ENCODE measurements at places on chromosomes 12 and 14.

DNA sequence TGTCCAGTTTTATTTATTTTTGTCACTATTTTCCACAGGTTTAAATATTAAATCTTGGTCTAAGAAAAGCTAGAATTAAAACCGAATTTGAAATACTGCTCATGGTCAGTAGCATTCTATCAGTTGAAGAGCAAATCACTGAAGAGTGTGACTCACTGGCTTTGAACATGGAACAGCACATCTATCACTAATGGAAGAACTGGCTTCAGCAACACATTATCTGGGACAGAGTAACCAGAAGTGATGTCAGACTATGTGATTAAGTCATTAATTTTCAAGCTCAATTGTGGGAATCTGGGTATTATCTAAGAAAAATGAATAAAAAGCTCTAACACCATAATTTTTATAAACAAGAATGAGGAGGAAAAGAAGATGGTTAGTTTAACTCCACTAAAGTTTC is 527.5 kb downstream of the TMTC2 start:
- no peak for DNase-seq

- DNase-seq = no peak
Observed at GRCh38 chr14:35281341-35281740, 10.8 kb upstream of the PSMA6 start.

DNA sequence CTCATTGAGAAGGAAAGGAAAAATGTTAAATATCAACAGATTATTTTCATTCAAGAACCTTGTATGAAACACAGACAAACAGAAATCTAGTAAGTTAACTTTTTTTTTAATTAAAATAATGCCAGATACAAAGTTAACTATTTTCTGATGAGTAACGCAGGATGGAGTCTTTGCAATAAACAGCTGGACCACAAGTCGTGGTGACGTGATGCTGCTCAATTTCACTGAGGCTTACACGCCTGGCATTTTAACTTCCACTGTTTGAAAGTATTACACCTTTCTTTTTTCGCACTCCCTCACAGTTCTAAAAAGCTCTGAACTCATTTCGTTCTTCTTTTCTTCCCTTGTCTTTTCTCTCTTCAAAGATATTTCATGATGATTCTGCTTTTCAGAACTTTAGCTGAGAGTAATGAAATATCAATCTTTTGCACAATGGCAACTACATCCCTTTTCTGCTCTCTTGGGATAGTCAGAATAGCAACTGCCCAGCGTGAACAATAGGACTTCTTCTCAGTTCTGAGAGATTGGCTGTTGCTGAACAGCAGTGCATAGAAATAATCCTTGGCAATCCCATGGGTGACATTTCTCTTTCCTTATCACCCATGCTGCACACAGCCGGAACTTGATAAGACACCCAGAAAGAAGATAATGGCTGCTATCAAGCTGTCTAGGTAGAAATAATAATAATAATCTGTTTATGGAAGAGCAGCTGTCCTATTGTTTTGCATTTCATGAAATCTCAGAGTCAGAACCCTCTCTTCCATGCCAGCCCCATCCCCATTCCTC is 160.5 kb downstream of the BTG1 start:
- DNase-seq = no peak

DNA sequence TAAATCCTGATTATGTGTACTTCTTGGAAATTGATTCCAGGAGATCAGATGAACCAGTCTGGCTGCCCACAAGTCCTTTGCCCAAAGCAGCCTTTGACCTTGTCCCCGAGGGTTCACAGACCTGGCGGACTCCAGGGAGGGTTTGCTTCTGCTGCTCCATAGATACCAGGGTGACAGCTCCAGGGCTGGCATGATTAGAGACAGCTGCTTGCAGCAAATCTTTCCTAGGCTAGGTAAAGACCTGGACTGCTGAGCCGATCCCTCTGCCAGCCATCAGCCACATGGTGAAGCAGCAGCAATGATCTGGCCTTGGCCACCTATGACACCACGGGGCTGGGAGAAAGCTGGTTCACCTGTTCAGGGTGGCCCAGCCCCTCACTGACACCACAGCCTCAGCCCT is 10.1 kb upstream of the TBX5 start:
- DNase-seq = no peak

- DNase-seq = no peak
Observed at GRCh38 chr12:96994900-96995299, 87.8 kb downstream of the NEDD1 start.

DNA sequence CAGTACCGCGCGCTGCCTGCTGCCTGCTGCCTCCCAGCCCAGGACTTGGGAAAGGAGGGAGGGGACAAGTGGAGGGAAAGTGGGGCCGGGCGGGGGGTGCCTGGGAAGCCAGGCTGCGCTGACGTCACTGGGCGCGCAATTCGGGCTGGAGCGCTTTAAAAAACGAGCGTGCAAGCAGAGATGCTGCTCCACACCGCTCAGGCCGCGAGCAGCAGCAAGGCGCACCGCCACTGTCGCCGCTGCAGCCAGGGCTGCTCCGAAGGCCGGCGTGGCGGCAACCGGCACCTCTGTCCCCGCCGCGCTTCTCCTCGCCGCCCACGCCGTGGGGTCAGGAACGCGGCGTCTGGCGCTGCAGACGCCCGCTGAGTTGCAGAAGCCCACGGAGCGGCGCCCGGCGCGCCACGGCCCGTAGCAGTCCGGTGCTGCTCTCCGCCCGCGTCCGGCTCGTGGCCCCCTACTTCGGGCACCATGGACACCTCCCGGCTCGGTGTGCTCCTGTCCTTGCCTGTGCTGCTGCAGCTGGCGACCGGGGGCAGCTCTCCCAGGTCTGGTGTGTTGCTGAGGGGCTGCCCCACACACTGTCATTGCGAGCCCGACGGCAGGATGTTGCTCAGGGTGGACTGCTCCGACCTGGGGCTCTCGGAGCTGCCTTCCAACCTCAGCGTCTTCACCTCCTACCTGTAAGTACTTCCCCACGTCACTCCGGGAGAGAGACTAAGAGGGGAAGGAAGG is at the start of gene LGR5:
TSS of gene LGR5 (plus strand) at position 186 of the 732 bp plus-strand sequence. CDS start at position 469, 283 bp downstream.
- DNase-seq = no peak

DNA sequence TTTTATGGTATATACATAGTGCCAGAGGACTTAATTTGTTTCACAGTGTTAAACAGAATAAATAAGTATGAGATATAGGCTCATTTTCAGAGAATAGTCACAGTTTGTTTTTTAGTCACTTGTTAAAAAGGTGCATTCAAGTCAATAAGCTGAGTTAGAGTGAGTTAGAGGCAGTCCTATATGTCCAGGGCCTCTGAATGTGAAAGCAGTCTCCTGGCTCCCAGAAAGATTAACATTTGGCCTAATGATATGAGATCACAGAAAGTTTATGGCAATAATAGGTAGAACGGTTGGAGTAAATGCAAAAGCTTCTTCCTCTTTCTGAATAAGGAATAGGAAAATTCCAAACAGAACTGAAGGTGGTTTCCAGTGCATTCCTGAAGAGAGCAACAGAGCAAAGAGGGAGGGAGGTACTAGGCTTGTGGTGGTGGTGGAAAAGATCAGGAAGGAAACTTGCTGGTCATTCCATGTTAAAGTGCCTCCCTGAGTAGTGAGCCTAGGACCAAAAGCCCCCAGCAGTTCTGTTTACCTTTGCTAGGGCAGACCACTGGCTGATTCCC is 54.4 kb downstream of the SLC38A4 start:
- DNase-seq = no peak

GRCh38 chr12:115866909-115867525 is 410.5 kb downstream of the MED13L start:
- no peak for DNase-seq

- no peak for DNase-seq
Observed at GRCh38 chr14:51638071-51638944, 13.4 kb upstream of the FRMD6 start.

DNA sequence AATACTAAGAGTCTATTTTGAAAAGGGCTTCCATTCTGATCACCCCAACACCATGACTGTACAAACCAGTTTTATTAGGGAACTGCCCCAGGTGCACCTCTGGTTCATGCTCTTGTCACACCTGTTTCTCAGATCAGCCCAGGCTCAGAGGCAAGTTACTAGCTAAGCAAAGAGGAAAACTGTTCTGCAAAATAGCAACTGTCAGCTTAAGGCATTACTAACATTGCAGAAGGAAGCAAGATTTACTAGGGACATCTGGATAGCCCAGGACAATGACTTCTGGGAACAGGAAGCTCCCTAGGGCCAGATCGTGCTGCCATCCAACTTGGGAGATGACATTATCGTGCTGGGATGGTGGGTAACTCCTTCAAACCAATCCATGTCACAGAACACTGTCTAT is 30.1 kb downstream of the ANAPC7 start:
- DNase-seq = no peak

- no peak for DNase-seq
Observed at GRCh38 chr12:63782466-63782865, 2.8 kb downstream of the RXYLT1 start.

DNA sequence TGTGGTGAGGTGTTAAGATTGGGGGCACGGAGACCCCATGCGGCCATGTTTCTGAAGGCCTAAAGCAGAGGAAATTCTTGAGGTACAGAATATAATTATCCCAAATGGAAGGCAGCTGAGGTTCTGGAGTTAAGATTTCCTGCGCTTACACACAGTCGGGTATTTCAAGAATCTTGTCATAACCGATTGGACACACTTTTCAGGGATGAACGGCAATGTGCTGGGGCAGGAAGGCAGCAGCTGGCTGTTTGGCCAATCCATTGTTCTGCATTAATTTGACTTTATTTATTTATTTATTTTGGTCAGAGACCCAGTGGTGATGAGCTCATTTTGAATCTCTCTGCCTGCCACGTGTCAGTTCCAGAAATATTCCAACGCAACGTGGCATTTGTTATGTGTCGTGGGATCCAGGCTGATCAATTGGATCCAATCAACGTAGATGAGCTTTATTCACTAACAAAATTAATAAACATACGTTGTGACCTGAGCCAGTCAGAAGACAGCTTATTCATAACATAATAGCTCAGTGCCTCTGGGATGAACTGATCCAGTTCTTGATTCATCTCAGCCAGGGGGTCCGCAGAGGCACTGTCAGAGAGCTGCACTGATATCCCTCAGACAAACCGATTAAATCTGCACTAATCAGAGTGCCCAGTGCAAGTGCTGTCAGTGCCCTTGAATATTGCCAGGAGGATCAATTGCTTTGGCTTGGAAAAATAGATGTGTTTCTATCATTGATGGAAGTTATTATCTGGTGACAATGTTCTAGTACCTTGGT is 181.0 kb downstream of the KTN1 start:
- no peak for DNase-seq

GRCh38 chr12:130838284-130838950 is 633 bp downstream of the STX2 start:
- no peak for DNase-seq

DNA sequence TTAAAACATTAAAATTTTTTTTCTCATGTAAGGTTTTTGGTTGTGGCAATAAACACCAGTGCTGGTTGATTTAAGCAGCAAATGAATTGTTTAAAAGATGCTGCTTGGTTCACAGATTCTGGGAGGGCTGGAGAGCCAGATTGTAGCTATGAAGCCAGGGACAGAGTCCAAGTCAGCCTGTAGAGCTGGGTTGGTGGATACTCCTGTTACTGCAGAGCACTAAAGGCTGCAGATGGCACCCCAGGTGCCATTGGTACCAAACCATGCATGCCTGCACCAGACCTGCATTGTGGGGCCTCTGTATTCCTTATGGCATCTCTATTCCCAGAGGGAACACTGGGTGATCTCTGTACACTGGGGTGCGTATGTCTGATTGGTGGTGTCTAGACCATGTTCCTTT is 113.3 kb downstream of the SNAPC1 start:
- DNase-seq = no peak

GRCh38 chr12:13851828-13852227 is 129.6 kb downstream of the GRIN2B start:
- DNase-seq = no peak

DNA sequence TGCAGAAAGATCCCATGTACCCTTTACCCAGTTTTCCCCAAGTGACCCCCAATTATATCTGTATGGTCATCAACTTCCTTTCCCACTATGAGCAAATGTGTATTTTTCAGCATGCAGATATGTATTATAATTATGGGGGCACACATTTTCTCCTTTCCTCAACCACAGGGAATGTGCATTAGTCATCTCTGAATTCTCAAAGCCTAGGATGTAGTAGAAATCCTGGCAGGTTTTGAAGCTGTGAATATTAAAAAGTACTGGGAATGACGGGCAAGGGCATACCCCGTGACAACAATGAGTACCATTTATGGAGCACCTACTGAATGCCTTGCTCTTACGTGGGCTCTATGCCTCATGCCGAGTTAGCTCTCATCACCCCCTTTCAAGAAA is 71.5 kb downstream of the VWF start:
- no peak for DNase-seq

DNA sequence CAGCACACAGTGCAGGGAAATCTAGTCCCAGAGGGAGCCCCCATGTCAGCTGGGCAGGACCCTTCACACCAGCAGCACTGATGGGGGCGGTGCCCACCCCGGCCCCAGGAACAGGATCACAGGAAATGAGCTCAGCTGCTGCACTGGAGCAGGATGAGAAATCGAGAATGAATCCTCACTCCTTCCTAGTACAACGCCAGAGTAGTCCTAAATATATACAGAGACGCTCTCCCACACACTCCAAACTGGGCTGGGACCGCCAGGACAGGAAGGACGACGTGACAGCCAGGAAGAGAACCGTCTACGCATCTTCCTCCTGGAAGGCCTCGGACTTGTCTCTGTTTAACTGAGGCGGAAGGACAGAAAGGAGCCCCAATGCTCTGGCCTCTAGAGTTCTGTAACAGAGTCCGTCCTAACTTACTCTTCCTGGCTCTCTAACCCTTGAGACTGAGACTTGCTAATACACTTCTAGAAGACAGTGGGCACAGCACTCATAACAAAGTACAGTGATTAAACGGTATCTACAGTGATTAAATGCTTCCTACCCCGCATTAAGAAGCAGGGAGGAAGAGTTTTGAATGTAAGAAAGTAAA is 33.4 kb downstream of the CDC42BPB start:
- no peak for DNase-seq

DNA sequence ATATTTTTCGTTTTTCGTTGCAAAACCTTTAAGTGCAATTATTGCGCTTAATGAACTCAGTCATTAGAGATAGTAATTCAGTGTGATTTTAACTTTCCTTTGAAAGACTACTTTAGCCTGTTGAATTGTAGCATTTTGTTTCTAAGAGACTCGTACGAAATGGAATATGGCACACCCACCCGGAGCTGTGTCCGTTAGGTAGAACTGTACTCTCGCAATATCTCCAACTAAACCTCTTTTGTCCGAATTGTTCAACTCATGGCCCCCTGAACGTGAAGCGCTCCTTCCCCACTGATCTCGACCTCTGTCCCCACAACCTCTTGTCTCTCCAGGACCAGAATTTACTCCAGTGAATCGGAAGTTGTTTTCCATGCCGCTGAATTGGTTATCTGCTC is 800 bp downstream of the PCNX4 start:
- no peak for DNase-seq

GRCh38 chr14:89178800-89179535 is 238.1 kb downstream of the FOXN3 start:
- no peak for DNase-seq

DNA sequence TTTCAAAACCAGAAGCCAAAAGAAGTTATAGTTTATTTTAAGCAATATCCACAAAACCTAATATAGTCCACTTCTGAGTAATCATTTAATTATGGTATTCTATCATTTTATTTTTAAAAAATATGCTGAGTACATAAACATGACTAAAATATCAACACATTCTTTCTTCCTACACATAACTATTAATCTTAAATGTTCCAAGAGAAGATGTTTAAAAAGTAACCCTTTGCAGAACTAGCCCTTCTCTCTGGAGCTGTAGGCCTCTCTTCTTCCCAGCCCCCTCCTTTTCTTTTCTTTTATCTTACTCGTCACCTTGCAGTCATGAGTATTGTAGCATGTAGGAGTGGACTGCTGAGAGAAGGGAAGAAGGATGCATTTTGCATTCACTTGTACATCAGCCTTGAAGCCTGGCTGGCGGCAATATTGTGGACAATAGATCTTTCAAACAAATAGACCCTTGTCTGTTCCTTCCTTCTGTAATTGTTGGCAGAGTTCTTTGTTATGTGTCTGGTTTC is 941.9 kb downstream of the NRXN3 start:
- DNase-seq = no peak

Measured in activated CD4-positive, alpha-beta T cell treated with anti-CD3 and anti-CD28 coated beads for 1 hour (primary cell).